NCI-H510A treated with DMSO at 0.1 percent for 48 hours (cell line): ENCODE measurements at places on chromosomes 13 and 19.
A peak's percentile ranks its signal among the peaks of the same experiment; 100 is the strongest.

DNA sequence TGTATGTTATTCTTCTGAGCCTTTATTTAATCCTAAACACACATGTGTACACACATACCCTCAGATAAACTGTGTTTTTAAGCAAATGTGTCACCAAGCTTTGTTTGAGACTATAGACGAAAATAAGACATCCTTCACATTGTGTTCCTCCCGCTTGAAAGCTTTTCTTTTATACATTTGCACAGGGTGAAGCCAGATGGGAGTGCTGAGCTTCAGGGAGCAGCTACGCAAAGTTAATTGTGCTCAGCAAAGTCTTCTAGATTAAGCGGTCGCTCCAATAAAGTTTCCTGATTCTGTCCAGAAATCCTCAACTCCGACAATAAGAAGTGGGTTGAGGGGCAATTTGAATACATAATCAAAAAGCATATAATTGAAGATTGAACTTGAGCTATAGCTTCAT, 117.2 kb upstream of the ARGLU1 start:
- no peak for DNase-seq

GRCh38 chr13:27372896-27373295, 51.5 kb upstream of the GTF3A start:
- peak; percentile 89 for DNase-seq

GRCh38 chr19:38526430-38526829, 91.3 kb downstream of the MAP4K1 start:
- DNase-seq = no peak

DNA sequence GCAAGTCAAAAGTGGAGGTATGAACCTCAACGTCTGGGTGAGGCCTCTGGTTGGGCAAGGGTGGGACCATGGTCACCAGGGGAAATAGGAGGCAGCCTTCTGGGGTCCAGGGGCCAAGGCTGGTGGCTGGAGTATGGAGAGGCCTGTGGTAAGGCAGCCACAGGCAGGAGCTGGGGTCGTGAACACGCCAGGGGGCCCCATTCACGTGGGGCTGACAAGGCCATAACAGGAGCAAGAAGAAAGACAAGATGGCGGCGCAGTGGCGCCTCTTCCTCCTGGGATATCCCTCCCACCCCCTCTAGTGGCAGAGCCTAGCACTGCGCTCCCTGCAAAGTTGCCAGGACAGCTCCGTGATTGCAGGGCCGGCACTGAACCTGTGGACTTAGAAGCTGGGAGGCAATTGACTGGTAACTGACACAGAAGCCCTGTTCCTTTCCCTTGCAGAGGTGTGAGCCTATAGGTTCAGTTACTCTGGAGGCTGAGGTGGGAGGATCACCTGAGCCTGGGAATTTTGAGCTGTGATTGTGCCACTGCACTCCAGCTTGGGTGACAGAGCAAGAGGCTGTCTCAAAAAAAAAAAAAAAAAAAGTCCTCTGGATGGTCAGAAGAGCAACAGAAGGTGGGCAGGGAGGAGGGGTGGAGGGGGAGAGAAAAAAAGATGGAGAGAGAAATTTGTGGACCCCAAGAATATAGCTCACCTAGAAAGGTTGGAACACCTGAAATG, 19.7 kb upstream of the EDDM13 start:
- peak; percentile 23 for DNase-seq

GRCh38 chr13:100128838-100129237, 39.9 kb downstream of the PCCA start:
- no peak for DNase-seq

DNA sequence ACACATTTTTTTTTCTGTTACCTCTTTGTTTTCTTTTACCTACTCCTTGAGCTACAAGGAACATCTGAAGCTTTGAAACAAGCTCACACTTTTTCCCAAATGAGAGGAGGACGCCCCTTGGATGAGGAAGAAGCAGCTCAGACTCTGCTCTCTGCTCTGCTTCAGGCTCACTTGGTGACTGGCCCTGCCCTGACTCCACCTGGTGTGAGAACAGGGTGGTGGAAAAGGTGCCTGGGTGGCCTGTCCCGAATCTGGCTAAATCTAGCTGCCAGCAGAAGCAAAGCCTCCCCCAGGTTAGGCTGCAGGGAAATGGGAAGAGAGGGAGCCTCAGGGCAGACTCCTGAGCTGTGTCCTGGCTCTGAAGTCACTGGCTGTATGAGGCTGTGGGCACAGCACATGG, 68.0 kb upstream of the CEACAM8 start:
- DNase-seq = no peak

DNA sequence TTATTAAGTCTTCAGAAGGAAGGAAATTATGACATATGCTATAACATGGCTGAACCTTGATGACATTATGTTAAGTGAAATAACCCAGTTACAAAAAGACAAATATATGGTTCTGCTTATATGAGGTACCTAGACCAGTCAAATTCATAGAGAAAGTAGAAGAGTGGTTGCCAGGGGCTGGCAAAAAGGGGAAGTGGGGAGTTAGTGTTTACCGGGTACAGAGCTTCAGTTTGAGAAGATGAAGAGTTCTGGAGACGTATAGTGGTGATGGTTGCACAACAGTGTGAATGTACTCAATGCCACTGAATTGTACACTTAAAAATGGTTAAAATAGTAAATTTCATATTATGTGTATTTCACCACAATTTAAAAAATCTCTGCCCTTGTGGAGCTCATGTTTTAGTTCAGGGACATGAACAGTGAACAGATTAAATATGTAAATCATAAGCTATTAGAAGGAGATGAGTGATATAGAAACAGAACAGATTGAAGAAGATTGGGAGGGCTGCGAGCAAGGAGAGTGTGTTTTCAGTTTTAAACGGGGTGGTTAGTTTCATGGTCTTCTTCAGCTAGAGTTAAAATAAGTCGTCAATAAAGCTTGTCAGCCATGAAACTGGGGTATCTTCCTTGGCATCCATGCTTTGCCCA, 355.2 kb downstream of the KCNRG start:
- DNase-seq = no peak

GRCh38 chr13:97134364-97135095, 87.6 kb upstream of the MBNL2 start:
- no peak for DNase-seq

DNA sequence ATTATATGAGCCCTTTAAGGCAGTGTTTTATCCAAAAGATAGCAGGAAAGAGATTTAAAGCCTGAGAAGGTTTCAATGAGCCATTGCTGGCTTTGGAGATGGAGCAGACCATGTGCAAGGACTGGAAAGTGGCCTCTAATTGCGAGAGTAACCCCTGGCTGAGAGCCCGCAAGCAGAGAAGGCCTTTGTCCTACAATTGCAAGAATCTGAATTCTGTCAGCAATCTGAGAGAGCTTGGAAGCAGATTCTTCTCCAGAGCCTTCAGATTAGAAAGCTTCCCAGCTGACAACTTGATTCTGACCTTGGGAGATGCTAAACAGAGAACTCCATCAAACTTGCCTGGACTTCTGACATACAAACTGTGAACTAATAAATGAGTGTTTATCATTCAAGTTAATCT, 528.7 kb upstream of the KLF12 start:
- DNase-seq = no peak

DNA sequence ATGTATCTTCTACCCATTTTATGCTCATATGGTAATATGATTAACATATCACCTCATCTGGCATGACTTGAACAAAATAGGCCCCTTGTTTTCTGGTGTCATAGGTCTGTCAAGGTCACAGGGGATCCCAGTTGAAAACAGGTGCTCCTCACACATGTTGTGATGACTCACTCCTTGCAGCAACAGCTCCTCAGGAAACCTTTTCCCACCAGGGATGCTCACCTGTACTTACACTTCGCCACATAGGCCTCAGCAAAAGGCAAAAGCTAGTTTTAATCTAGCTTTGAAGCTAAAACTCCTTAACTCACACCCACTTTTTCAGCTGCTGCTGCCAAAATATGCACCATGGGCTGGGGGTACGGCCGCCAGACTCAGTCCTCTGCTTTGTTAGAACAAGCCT, 110.0 kb upstream of the SOX21 start:
- no peak for DNase-seq

GRCh38 chr19:42246143-42246921, 3.9 kb upstream of the GSK3A start:
- DNase-seq = no peak

DNA sequence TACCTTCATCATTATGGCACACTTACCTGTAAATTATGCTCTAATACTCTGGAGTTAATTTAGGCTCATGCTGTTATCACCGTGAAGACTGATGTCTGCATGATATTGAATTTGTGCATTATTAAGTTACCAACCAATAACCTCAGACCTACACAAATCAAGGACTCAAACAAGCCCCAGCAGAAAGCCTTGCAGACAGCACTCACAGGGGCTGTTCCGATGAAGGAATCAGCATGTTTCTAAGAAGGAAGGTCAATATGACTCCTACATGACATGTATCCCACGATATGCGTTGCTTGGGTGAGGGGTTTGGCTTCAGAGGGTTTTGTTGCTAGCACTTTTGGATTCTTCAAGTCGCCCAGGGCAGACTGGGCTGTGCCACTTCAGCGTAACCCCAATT, 1071.2 kb upstream of the SLC10A2 start:
- no peak for DNase-seq

- no peak for DNase-seq
Observed at GRCh38 chr13:113373811-113374485, 10.0 kb upstream of the GRTP1 start.

DNA sequence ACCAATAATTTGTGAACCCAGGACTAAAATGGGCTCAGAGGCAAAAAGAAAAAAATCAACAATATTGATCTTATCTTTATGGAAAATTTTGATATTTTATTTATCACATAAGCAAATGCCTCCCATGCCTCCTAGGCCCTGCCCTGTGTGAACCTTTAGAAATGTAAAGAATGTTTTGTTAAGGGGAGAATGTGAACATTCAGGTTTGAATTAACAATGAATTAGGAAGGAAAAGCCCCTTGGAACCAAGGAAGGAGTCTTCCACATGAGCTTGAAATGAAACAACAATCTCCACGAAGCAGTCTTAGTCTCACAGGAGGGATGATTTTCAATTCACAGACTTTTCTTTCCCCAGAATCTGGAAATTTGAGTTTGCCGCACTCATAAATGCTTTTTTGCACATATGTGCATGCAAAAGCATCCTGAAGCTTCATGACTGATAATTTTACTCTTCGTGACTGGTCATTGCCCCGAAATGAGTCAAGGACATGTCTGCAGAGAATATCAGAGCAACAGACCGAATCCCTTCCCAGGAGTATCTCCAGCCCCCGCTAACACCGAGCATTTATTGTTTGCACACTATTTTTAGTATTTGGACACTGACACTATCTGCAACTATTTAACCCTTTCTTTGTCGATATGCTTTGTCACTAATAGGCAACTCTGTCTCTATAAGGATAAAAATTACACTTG, 135.2 kb downstream of the DCT start:
- DNase-seq = no peak

GRCh38 chr13:111049791-111050538, 65.1 kb upstream of the ARHGEF7 start:
- no peak for DNase-seq

- DNase-seq = no peak
Observed at GRCh38 chr13:110495376-110495775, 66.1 kb downstream of the RAB20 start.

DNA sequence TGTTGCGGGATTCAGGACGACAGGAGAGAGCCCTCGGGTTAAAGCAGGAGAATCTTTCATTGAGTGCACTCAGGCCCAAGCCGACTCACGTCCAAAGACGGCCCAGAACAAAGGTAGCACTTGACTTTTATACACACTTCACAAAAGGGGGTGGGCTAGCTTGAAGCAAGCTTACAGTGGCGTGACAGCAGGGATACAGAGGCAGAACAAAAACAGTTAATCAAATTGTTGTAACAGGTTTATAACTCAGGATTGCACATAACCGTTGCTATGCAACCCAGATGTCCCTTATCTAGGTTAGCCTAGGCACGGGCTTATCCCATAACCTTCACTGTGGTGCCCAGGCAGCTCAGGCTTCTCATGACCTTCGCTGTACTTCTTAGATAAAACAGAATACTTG, 2.0 kb downstream of the MED25 start:
- peak; percentile 81 for DNase-seq

DNA sequence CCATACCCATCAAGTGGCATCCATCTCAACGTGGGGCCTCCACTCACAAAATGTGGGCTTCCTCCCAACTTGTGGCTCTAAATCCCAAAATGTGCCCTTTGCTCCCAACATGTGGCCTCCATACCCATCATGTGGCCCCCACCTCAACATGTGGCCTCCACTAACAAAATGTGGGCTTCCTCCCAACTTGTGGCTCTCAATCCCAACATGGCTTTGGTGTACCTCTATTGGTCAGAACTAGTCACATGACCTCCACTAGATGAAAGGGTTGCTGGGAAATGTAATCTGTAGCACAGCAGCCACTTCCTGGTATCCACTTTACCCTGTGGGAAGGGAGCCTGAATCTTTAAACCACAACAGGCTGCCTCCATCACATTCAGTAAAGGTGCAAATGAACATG, 10.1 kb upstream of the ACER1 start:
- no peak for DNase-seq

GRCh38 chr13:22800526-22801401, 380.0 kb upstream of the SGCG start:
- DNase-seq = no peak

DNA sequence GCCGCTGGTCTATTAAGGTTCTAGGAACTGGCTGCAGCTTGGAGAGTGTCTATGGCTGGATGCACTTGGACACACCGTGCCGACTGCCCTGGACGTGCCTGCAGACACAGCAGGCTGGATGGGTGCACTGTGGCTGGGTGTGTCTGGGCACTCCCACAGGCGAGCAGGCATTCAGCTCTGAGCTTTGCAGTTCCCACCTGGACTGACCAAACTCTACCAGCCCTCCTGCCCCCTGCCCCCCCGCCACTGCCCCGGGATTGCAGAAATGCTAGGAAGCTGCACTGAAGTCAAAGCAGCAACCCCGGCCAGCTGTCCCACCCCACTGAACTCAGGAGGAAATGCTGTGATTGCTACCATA, 7.0 kb upstream of the LRP3 start:
- no peak for DNase-seq

- no peak for DNase-seq
Observed at GRCh38 chr13:54449922-54450321, 1421.3 kb downstream of the OLFM4 start.

- no peak for DNase-seq
Observed at GRCh38 chr19:48283908-48284307, 14.0 kb downstream of the ZNF114 start.

DNA sequence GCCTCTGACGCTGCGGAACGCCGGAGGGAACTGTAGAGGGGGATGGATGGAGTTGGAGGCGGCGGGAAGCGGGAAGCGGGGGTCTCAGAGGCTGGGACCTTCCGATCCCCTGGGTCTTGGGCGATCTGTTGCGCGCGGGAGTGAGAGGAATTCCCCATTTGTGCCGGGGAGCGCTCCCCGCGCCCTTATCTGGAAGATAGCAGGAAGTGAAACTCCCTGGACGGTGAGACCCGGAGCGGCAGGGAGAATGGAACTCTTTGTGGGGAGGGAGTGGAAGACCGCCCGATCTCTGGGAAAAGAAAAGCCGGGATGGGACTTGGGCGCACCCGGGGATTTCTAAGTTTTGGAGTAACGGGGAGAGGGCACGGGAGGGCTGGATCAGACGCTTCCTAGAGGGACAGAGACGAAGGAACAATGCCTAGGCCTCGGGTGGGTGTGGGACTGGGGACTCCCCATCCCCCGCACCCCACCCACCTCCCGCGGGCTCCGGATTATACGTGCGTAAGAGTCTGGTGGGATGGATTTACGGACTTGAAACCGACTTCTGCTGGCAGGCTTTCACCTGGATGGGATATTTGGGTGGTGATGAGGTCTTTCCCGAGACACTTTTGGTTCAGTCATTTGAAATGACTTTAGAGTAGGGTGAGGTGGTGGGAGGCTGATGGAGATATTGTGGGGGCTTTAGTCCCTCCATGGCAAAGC, 495 bp downstream of the LSR start:
- peak; percentile 9 for DNase-seq
